SW 1271 (cell line): ENCODE measurements at places on chromosomes 2 and 18.

- no peak for DNase-seq
Observed at GRCh38 chr2:29583548-29584156, 337.7 kb downstream of the ALK start.

DNA sequence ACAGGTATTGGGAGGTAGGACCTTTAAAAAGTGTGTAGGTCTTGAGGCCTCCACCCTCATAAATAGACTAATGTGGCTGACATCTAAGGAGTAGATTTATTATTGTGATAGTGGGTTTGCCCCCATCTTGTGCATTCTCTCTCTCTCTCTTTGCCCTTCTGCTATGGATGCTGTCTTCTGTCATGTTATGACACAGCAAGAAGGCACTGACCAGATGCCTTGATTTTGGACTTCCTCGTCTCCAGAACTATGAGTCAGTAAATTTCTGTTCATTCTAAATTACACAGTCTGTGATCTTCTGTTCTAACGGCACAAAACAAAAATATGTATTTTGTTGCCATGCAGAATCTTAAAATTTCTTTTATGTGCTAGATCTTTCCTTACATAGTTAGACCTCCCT is 66.9 kb downstream of the ATAD2B start:
- no peak for DNase-seq

- no peak for DNase-seq
Observed at GRCh38 chr18:26722565-26722931, 143.0 kb downstream of the AQP4 start.

DNA sequence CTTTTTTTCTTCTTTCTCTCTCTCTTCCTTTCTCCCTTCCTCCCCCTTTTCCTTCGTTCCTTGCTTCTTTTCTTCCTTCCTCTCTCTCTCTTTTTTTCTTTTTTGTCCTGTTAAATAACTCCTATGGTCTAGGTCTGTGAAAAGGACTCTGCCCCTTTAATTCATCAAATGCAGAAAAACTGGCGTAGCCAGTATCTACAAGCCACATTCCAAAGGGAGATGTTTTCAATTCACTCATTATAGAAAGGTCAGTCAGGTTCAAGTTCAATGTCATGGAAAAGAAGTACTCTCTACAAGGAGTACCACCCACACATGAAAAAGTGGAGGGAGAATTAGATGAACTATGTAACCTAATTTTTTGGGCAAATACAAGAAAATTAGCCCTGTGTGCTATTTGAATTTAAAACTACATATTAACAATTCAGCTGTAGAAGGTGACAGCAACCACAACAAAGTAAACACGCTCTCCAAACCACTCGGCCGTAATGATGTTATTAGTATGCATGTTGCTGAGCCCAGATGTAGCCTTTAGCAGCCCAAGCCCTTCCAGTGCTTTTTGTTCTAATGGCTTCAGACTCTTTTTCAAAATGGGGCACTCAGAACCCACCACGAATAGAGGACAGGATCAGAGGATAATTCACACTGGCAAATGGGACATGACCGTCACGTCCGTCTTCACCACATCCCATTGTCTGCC is 735.4 kb upstream of the FANCL start:
- DNase-seq, result no peak

DNA sequence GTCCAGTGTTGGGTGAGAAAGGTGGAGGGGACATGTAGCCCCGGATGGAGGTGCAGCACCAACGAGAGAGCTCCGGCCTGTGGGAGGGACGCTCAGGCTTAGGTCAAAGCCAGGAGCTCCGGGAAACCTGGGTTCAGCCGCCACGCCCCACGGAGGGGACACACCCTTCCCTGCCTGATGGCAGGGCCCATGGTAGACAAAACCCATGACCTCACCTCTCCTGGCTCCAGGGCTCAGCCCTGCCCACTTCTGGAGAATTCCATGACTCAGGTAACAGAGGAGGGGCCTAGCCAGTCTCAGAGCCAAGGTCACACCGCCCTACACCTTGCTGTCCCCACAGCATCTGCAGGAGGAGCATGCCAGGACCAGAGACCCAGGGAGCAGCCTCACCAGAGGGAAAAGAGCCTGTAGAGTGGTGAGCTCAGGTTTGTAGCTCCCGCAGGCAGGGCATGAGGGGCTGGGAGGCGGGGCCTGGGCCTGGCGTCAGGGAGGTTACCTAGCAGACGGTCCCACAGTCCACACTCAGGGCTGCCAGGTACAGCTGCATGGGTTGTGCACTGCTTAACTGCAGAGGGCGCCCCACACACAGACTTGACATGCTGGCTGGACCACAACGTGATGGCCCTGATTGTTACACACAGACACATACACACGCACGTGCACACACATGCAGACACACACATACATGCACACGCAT is 70.8 kb upstream of the SMAD7 start:
- DNase-seq, result no peak

GRCh38 chr2:178403671-178404306 is 47.2 kb downstream of the PRKRA start:
- DNase-seq, result no peak

- no peak for DNase-seq
Observed at GRCh38 chr2:96875498-96876268, 5.8 kb upstream of the SEMA4C start.

DNA sequence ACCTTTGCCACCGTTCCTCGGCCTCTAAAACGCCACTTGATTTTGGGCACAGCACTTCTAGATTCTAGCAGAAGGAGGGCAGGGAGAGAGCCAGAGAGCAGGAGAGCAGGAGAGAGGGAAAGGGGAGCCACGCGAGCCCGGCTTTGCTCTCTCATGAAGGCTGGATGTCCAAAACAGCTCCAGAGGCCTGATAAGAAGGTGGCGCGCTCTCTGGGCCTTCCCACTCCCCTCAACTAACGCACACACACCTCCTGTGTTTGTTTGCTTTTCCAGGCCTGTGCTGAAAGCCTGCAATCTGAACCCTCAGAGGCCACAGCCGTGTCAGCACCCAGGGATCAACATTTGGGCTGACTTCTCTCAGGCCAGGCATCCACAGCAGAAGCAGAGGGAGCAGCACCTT is 184.8 kb upstream of the SOX11 start:
- DNase-seq, result no peak

DNA sequence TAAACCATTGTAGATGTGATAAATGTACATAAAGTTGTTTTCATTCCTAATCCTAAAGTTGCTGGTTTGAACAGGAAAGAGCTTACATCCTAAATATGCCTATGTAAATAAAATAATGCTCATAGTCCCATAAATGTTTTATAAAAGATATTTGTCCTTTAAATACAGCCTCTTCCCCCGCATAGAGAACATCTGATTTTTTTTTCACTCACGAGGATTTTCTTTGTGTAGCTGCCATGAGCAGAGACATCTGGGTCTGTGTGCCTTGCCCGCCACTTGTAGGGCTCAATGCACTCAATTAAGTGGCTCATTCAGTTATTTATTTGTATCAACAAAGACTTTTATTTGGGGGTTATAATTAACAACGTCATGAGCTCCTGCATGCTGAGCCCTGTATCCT is 72.8 kb downstream of the SOWAHC start:
- DNase-seq, result no peak

DNA sequence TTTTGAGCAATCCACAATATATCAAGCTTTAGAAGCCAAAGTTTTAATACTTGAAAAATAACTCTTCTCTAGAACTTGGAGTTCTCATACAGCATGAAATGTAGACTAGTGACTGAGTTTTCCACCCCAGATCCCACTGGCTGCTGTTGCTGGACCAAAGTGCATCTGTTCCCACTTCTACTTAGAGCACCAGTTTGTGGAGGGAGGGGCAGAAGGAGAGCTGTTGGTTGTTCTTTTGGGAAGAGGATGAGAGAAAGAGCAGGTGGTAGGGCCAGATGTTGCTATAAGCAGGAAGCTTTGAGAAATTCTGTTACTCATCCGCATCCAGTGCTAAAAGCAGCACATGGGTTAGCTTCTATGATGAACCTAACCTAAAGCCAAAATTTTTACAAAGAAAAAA is 59.0 kb downstream of the MBD2 start:
- DNase-seq, result no peak

DNA sequence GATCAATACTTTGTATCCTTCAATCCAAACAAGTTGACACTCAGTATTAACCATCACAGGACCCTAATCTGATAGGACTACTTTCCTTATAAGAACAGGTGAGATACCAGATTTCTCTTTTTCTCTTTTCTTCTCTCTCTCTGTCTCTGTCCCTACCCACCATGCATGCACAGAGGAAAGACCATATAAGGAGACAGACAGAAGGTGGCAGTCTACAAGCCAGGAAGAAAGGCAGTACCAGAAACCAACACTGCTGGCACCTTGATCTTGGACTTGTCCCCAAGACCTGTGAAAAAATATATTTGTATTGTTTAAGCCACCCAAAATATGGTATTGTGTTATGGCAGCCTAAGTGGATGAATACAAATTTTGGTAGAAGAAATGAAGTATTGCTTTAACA is 156.2 kb upstream of the KCNH7 start:
- DNase-seq, result no peak

DNA sequence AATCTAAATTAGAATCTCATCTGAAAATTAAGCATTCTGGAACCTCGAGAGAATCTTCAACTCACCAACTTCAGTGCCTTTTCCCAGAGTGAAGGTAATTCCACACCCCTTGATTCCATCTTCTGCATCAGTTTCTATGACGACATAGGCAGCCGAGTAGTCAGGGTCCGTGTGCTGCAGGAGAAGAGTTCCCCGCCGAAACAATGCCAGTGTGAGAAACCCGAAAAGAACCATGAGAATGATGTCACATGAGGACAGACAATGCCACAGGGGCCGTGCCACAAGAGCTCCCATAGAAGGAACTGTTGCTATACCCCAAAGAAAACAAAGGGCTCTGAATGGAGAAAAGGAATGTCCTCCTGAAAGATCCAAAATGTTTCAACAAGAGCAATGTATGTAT is 6.0 kb downstream of the ENOSF1 start:
- DNase-seq, result no peak

DNA sequence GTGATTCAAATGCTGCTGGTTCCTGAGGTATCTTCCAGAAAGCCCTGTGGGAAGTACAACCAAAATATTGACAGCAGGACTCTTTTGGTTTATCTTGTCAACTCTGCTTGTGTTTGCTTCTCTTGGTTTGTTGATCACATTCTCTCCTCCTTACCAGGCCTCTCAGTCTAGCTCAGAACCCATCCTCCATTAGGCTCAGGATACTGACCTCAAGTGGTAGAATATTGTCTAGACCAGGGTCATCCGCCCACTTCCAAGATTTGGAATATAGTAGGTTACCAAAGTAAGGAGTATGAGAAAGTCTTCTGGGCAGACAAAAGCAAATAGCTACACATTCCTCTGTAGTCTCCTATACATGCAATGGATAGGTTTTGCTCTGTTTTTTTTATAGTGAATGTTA is 56.6 kb downstream of the XIRP2 start:
- DNase-seq, result no peak

DNA sequence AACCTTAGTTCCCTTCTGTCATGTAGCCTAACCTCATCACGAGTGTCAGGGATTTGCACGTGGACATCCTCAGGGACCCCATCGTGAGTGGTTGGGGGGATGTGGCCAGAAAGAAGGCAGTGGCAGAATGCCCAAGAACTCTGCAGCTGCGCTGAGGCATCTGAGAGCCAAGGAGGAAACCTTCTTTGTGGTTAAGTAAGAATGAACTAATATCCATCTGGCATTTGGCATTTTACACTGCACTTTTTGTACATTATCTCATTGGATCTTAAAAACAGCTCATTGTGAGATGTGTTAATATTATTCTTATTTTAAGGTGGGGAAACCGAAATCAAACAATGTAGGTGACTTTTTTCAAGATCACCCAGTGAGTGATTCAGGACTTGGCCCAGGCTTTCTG is 32.6 kb upstream of the APCDD1 start:
- no peak for DNase-seq

DNA sequence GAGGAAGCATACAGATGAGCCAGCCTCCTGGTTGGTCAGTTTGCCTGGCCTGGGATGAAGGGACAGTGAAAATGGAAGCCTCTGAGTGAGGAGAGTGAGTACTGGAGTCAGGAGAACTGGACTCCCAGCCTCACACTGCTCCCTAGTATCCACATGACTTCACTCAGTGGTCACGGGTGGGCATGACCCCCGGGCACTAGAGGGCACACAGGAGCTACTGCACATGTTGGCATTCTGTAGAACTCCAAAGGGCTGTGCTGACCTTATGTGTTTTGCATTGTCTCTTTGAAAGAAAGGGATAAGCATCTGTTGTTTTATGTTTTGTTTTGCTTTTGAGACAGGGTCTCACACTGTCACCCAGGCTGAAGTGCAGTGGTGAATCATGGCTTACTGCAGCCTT is 23.7 kb downstream of the NCAPH start:
- no peak for DNase-seq

- peak; percentile 64 for DNase-seq
Observed at GRCh38 chr2:142165790-142166189, 35.0 kb upstream of the LRP1B start.

DNA sequence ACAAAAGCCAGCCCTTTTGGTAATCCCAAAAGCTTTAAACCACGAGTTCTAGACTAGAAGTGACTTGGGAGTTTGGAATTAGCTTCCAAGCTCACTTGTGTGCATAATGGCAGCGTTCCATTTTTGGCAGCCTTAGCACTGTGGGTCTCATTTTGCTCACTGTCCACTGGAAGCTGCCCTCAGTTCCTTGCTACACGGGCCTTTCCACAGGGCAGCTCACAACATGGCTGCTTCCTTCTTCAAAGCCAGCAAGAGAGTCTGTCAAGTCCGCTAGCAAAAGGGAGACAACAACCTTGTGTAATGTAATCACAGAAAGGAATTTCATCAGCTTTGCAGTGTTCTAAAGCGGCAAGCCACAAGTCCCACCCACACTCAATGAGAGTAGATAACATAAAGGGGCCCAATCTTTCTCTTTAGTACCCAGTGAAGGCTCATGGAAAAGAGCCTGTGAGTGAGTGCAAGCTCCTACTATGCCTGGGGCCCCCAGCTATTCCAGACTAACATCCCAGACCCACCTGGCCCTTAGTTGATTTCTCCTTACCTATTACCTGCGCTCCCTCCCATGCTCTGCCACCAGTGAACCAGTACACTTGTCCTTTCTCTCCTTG is 239.7 kb upstream of the FBXO11 start:
- DNase-seq, result no peak

GRCh38 chr2:226489775-226490541 is 309.7 kb downstream of the IRS1 start:
- no peak for DNase-seq

- no peak for DNase-seq
Observed at GRCh38 chr2:124272261-124272841, 247.3 kb downstream of the CNTNAP5 start.

GRCh38 chr2:51595836-51596235 is 563.9 kb upstream of the NRXN1 start:
- no peak for DNase-seq

DNA sequence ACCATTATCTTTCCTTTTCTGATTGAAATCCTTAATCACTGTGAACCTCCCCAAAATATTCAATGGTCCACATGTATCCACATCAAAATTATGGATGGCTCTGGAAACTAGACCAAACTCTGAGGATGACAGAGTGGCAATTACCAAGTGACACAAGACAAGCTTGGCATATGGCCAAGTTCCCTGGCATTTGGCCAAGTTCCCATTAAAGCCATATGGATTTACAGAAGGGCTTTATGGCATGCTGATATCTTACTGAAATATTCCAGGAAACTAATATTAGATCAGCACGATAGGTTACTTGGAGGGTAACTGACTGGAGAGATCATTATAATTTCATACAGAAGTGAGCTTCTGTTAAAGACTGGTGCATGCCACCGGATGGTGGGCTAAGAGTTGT is 21.9 kb upstream of the CERS6 start:
- DNase-seq, result no peak

GRCh38 chr2:2796207-2796606 is 465.1 kb upstream of the MYT1L start:
- DNase-seq, result no peak

GRCh38 chr2:24492421-24493279 is 1.6 kb downstream of the NCOA1 start:
- no peak for DNase-seq
